ENCODE measurements at places on chromosomes 11 and 22.

DNA sequence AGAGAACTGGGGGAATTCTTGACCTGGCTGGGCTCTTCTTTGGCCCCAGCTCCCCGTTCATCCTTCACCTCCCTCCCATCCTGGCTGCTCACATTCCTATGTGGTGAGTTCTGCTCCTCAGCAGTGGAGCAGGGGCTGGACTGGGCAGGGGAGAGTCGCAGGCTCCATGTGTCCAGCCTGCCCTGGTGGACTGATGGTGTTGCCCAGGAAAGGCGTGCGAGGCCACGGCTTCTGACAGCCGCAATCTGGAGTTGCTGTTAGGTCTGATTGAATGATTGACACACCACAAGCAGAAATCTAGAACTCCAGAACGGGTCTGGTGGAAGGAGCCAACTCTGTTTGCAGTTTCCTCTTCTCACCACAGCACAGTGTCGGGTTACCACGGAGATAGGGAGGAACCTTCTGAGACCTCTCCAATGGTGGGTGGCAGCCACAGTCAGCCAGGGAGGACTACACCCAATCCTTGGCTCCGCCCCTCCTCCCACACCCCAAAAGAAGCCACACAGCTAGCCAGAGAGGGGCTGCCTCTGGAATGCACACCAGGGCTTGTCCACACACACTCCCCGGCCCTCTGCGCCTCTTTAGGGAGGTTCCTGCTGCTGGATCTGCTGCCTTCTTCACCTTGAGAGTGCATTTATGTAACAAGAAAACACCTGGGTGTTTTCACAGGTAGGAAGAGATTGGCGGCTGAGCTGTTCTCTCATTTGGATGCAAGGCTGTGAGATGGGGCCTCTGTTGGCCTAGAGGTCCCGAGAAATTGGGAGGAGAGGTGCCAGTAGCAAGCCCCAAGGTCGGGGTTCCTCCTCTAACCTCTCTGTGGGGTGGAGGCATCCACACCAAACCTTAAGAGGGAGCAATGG, 56.4 kb upstream of the CD44 start:
- peak; percentile 33 for DNase-seq

- no peak for DNase-seq
Measured at GRCh38 chr22:26921726-26922125, 264.3 kb downstream of the MIAT start.

DNA sequence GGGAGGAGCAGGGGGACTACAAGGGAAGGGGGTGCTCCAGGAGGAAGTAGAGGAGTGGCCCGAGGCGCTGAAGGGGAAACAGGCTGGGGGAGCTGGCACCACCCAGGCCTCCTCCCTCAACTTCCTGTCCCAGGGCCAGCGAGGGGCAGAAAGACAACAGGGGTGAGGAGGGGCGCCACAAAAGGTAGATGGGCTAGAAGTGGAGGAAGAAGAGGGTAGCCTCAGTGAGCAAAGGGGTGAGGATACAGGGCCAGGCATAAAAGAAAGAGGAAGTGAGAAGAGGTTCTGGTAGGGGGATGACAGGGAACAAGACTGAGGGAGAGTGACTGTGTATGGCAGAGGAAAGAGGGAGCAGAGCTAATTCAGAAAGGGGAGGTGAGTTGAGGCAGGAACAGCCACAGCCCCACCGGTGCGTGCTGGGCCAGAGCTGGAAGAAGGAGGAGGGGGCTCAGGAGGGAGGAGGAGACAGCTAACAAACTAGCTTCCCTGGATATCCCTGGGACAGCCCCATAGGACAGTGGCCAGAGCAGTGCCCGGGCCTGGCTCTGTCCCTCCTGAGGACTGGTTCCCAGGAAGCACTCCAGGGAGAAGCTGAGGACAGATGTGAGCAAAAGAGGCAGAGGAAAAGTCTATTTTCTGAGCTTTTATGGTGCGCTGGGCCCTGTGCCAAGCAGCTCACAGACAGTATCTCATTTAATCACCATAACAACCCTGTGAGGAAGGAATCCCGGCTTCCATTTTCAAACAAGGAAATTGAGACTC, 8.5 kb downstream of the DCHS1 start:
- DNase-seq, result no peak

- no peak for DNase-seq
Measured at GRCh38 chr22:39960791-39961746, 872 bp downstream of the TMA7B start.

DNA sequence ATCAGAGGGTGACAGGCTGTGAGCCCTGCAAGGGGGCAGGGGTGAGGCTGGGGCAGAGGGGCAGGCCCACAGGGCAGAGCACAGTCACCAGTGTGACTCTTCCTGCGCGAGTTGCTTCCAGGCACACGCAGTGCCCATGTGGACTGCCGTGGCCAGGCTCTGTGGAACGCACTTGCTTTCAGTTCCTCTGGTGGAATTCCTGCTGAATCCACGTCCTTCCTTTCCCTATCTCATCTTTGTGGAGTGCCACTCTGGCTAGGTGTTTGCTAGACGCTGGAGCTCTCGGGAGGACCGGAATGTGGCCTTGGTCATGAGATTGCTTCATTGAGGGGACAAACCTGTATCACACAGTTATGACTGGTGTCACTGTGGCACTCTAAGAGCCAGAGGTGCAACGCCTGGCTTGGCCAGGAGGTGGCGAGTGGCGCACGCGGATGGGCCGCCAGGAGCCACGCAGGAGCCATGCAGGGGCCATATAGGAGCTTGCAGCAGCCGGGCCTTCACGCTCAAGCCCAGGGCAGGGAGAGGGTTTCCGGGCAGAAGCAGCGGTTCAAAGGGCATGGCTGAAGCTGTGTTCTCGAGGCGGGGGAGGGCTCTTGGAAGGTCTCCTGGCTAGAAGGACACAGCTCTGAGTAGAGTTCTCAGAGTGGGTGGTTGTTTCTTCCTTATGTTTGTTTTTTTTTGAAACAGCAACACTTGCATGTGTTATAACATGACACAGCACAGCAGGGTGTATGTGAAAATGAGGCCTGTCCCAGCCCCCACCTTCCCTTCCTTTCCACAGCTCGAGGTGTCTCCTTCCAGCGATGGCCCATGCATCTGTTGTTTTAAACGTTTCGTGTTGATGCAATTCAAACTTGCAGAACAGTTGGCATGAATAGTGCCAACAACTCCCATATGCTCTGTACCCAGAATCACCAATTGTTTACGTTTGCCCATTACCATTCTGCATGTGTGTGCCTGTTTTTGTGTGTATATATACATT, 36.2 kb downstream of the TBC1D22A start:
- no peak for DNase-seq

- no peak for DNase-seq
Measured at GRCh38 chr11:68430801-68431200, 29.8 kb upstream of the PPP6R3 start.

- no peak for DNase-seq
Measured at GRCh38 chr22:39559456-39560105, 11.0 kb upstream of the CACNA1I start.

DNA sequence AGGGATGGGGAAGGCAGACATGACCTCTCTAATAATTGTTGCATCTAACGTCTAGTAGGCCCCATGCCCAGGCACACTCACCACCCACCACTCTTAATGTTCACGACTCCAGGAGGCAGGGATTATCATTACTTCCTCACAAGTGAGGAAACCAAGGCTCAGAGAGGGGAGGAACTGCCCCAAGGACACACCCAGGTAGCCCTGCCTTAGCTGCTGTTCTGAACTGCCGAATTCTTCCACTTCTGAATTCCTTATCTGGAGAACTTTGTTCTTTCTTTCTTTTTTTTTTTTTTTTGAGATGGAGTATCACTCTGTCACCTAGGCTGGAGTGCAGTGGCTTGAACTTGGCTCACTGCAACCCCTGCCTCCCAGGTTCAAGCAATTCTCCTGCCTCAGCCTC, 16.7 kb downstream of the SLCO2B1 start:
- no peak for DNase-seq

- DNase-seq, result no peak
Measured at GRCh38 chr11:60985991-60986915, 14.8 kb downstream of the CD6 start.

GRCh38 chr22:36371920-36372319, 15.8 kb downstream of the MYH9 start:
- DNase-seq, result no peak

All from esophagus squamous epithelium (tissue), 5 donors.